ENCODE measurements at places on chromosomes 1 and 21.

GRCh38 chr1:22573237-22573636 lies 9.9 kb downstream of the EPHA8 start:
- no peak for DNase-seq

DNA sequence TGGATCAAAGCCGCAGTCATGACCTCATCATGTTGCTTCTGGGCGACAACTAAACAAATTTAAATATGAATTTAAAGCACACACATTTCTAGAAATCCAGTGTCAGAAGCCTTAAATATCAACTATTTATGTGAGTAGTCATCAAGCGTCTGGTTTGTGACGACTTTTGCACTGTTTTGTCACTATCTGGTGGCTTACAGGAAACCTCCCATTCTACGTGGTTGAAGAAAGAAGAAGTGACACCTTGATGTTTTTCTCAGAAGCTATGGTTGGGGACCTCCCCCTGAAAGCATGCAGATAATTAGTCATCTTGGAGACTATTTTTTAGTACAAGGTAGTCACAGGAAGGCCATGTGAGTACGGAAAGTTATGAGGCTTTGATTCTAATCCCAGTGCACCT lies 58.5 kb downstream of the TENT5C start:
- DNase-seq: no peak

- DNase-seq: no peak
Observed at GRCh38 chr21:15274701-15275485, 210.1 kb upstream of the NRIP1 start.

DNA sequence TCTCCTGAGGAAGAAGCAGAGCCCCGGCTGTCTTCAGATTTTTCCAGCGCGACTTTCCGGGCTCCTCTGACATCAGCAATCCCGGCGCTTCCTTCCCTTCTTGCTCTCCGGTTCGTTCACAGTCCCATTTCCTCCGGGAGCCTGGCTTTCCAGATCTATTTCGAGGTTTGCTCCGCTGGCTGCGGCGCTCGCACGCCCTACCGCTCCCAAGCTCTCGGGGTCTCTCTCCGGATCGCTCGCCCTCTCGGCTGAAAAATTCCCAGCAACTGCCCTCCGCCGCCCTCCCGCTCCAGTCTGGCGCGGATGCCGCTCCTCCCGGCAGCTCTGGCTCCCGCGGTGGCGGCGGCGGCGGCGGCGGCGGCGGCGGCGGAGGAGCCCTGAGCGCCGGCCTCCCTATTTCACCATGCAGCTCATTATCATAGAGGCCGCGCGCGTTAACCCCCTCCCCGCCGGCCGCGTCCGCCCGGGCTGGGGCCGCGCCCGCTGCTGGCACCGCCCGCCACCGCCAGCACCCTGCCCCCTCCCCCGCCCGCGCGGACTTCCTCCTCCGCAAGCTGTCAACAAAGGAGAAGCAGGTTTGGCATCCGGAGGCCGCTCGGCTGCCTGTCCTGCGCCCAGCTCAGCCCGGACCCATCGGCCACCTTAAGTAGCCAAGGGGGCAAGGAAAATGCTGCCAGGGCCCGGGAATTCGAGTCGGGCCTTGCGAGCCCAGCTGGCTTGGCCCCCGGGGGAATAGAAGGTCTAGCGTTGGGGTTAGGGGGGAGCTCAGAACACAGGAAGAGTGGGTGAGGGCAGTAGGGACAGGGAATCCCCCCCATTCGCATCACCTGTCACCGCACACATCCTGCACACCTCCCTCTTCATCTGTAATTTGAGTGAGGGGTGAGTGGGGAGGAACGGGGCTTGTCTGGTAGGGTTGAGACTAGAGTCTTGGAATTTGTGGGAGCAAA lies at the start of gene PLXNA2:
PLXNA2 (minus strand) TSS at position 418 of the 950 bp plus-strand sequence. CDS start 26,462 bp downstream, outside the sequence.
- peak; percentile 73 for DNase-seq

DNA sequence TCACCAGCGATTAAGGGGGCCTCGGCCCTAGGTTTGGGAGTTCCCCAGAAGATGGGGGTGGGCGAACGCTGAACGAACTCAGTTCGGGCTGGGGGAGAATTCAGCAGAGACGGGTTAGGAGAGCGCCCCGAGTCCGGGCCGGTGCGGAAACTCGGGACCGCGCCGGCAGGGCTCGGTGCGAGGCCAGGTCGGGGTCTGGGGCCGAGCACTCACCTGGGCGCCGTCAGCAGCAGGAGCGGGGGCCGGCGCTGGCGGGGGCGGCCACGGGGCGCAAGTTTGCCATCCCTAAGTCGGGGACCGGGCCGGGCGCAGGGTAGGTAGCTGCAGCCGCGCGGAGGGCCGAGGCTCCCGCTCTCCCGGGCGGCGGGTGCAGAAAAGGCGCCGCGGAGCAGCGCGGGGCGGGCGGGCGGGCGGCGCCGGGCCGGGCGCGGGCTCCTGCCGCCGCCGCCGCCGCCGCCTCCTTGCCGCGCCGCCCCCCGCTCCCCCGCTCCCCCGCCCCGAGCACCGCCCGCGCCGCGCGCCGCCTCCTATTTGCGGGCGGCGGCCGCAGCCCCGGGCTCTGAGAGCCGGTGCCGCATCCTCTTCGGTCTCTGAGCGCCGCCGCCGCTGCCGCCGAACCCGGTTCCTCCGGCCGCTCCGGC lies 349 bp downstream of the ADGRB2 start:
- DNase-seq: no peak
